Esophagus squamous epithelium (tissue), 5 donors: ENCODE measurements at places on chromosomes 7 and 10. TPM values are rescaled to one million over a fixed set of nuclear protein-coding genes. Genes with fewer than 3 reads are reported as not detected.

The SPOCK2 gene
- 6.1 TPM for total RNA-seq

DNA sequence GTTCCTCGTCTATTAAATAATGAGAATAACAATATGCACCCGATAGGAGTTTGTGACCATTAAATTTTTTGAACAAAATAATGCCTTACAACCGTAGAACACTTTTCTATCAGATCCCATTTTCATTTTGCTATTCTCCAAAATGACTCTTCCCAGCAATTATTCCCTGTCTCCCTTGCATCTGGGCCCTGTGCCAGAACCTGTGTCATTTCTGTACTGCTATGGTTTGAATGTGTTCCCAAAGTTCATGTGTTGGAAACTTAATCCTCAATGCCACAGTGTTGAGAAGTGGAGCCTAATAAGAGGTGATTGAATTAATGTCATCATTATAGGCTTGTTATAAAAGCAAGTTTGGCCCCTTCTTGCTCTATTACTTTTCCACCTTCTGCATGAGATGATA lies 33.2 kb upstream of the SMNDC1 start:
- DNase-seq: no peak
- no peak overlapping the region for H3K4me3 ChIP-seq
- peaks cover 11% of the 10 kb centered on the region for H3K4me1 ChIP-seq
- no peaks in the 10 kb centered on the region for H3K36me3 ChIP-seq
- no peak overlapping the region for H3K27ac ChIP-seq

The ANK3 gene
- 23.1 TPM for total RNA-seq

GRCh38 chr7:36784991-36785940 lies 61.0 kb upstream of the AOAH start:
- H3K27ac ChIP-seq: peak overlapping the region; percentile 63
- no peaks in the 10 kb centered on the region for H3K27me3 ChIP-seq
- H3K4me1 ChIP-seq: peaks cover 22% of the 10 kb centered on the region

The TLL2 gene
- total RNA-seq: not detected

The BAMBI gene
- 3.3 TPM for total RNA-seq

- no peak overlapping the region for H3K4me3 ChIP-seq
- H3K4me1 ChIP-seq: no peaks in the 10 kb centered on the region
- no peaks in the 10 kb centered on the region for H3K36me3 ChIP-seq
- no peak overlapping the region for H3K27ac ChIP-seq
- H3K27me3 ChIP-seq: no peaks in the 10 kb centered on the region
These were observed 300.0 kb upstream of the SP8 start for GRCh38 chr7:21086688-21087087.

DNA sequence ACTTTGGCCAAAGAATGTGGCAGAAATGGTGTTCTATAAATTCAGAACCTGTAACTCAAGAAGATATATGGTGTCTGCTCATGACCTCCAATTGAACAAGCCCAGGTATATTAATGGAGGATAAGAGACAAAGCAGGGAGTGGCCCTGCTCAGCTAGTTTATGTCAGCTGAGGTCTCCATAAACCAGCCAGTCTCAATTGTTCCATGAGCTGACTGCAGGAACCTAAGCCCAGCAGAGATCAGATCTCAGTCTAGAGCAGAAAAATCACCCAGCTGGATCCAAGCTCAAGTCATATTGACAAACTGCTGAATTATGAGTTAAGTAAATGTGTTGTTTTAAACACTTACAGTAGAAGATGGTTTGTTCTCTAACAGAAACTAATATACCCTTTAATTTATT lies 105.5 kb upstream of the SGCE start:
- H3K4me3 ChIP-seq: no peak overlapping the region
- no peak for DNase-seq
- no peaks in the 10 kb centered on the region for H3K27me3 ChIP-seq
- H3K4me1 ChIP-seq: no peaks in the 10 kb centered on the region
- no peak overlapping the region for H3K27ac ChIP-seq

GRCh38 chr7:26618898-26619297 lies 245.5 kb downstream of the SKAP2 start:
- H3K4me3 ChIP-seq: no peak overlapping the region
- no peak overlapping the region for H3K27ac ChIP-seq

DNA sequence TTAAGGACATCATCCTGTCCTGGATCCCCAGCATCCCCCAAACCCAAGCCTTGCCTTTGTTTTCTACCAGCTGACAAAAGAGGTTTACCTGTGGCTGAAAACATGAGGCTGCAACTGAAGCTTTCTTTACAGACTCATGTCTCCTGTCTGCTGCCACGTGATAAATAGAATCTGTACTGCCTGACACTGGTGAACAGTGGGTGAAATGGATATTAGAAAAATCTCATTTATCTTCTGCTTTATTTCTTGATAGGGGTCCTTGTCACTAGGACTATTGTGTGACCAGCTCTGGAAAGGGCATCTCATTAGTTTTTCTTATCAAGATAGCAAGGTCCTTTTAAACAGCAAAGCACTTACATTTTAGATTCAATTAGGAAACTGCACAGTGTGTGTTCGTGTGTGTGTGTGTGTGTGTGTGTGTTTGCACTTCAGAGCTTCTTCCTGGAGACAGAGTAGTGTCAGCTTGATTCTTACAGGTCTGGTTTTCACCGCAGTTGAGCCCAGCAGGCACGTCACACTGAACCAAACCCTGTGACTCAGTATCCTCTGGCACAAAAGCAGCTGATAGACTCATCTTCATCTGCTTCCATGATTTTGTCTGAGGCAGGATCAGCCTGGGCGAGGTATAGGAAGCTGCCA lies 373.5 kb upstream of the CELF2 start:
- H3K4me3 ChIP-seq: no peak overlapping the region
- DNase-seq: no peak
- no peaks in the 10 kb centered on the region for H3K27me3 ChIP-seq
- H3K36me3 ChIP-seq: no peaks in the 10 kb centered on the region

The ZNF488 gene
- total RNA-seq: 1.4 TPM

DNA sequence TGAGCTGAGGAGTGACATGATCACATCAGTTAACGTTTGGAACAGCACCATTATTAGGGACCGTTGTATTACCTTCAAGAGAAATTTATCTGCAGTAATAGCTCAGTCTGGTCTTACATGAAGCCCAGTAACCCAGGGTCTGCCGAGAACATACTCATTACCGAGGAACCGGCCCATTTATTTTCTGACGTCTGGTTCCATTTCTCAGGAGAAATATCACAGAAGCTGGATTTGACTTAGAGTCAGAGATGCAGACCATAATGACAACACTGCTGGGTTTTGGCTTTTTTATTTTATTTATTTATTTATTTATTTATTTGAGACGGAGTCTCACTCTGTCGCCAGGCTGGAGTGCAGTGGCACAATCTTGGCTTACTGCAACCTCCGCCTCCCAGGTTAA lies 163.1 kb downstream of the CCDC3 start:
- no peaks in the 10 kb centered on the region for H3K36me3 ChIP-seq
- no peaks in the 10 kb centered on the region for H3K27me3 ChIP-seq
- H3K4me1 ChIP-seq: no peaks in the 10 kb centered on the region
- H3K27ac ChIP-seq: no peak overlapping the region

The ANLN gene
- 16.6 TPM for total RNA-seq

- no peak overlapping the region for H3K4me3 ChIP-seq
- peak overlapping the region; percentile 67 for H3K27ac ChIP-seq
- no peaks in the 10 kb centered on the region for H3K36me3 ChIP-seq
- peak; percentile 34 for DNase-seq
These were observed 95.5 kb downstream of the MAP3K8 start for GRCh38 chr10:30529373-30529998.

- H3K4me1 ChIP-seq: peaks cover 30% of the 10 kb centered on the region
- no peak overlapping the region for H3K27ac ChIP-seq
- DNase-seq: no peak
- H3K27me3 ChIP-seq: no peaks in the 10 kb centered on the region
These were observed 95.5 kb downstream of the LHPP start for GRCh38 chr10:124557167-124557566.

The CEP55 gene
- total RNA-seq: 21.2 TPM

The ODAD2 gene
- total RNA-seq: 0.19 TPM

DNA sequence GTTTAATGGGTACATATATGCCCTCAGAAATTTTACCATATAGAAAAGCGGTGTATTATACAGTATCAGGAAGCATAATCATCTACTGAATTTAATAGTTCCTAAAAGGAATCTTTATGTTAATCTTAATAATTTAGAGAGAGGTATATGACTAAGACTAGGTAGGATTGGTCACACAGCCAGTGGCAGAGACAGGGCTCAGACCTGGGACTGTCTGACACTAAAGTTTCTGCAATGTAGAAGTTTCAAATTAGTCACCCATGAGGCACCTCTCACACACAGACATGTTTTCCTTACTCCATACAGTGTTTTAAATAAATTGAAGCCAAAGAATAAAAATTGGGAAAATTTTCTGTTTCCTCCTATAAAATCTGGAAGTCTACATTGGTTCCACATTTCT lies 72.8 kb upstream of the ADRA2A start:
- H3K4me3 ChIP-seq: no peak overlapping the region
- H3K4me1 ChIP-seq: peaks cover 28% of the 10 kb centered on the region
- H3K27ac ChIP-seq: no peak overlapping the region
- H3K36me3 ChIP-seq: no peaks in the 10 kb centered on the region

DNA sequence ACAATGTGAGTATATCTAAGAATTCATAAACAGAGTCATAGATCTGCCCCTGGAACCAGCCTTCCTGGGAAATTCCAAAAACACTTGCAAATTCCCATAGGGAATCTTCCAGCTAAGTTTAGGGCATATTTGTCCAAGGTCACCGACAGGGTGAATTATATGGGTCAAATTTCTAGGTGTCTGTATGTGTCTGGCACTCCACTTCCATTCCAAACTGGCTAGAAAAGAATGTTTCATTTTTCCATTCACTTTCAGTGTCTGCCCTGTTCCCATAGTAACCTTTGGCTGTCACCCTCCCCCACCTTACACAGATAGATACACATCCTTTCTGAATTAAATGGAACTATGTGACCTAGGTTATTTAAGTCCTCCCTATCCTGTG lies 230.9 kb downstream of the CREB5 start:
- H3K4me1 ChIP-seq: no peaks in the 10 kb centered on the region
- no peak for DNase-seq
- no peaks in the 10 kb centered on the region for H3K27me3 ChIP-seq
- no peak overlapping the region for H3K27ac ChIP-seq
- no peaks in the 10 kb centered on the region for H3K36me3 ChIP-seq
- H3K4me3 ChIP-seq: no peak overlapping the region

DNA sequence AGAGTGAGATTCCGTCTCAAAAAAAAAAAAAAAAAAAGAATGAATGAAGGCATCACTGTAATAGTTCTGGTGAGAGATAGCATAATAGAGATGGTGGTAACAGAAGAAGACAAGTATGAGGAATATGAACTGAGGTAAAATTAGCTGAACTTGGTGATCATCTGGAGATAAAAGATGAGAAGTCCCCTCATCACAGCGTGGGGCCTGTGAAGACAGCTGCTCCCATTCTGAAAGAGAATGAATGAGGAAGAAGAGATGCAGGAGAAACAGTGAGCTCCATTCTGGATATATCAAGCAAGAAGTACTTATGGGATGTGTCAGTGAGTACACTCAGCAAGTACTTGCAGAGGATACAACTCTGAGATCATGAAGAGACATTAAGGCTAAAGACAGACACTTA lies 28.7 kb downstream of the ARMH3 start:
- no peaks in the 10 kb centered on the region for H3K27me3 ChIP-seq
- no peaks in the 10 kb centered on the region for H3K4me1 ChIP-seq
- H3K36me3 ChIP-seq: peaks cover 32% of the 10 kb centered on the region
- DNase-seq: no peak

DNA sequence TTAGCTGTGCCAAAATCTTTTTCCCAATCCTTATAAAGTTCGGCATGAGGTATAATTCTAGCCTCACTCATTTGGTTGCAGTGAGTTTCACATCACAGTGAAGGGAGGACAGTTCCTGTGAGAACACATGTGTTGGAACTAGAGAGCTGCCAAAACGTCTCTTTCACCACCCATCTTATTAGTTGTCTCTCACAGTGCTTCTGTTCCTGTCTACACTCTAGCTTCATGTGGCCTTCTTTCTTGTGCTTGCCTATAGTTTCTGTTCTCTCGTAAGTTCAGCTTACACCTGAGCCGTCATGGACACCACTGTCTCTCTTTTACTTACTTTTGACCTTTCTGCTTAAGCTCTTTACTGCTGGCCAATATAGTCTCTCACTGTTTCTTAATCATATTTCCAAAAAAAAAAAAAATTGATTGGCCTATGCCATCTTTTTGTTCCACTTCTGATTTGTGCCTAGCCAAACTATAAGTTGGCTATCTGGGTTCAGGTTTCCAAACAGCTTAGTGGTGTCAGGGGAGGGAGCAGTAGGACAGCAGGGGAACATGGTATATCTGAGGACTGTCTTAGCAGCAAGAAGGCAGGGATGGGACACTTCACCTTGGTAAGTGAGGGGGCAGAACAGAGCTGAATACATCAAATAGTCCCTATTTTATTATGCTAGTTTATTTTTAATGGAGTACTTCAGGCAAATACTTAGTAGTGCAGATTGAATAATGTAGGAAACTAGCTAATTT lies 38.0 kb downstream of the ZNRF2 start:
- H3K36me3 ChIP-seq: no peaks in the 10 kb centered on the region
- H3K27me3 ChIP-seq: no peaks in the 10 kb centered on the region
- H3K4me3 ChIP-seq: peak overlapping the region; percentile 44
- peak overlapping the region; percentile 69 for H3K27ac ChIP-seq

GRCh38 chr7:30938435-30939316 lies 25.1 kb upstream of the GHRHR start:
- no peaks in the 10 kb centered on the region for H3K36me3 ChIP-seq
- DNase-seq: no peak
- H3K27me3 ChIP-seq: no peaks in the 10 kb centered on the region
- H3K4me1 ChIP-seq: no peaks in the 10 kb centered on the region

GRCh38 chr10:78514459-78514858 lies 480.8 kb downstream of the RPS24 start:
- no peak overlapping the region for H3K4me3 ChIP-seq
- H3K4me1 ChIP-seq: peaks cover 11% of the 10 kb centered on the region
- DNase-seq: no peak
- no peaks in the 10 kb centered on the region for H3K27me3 ChIP-seq
- H3K36me3 ChIP-seq: no peaks in the 10 kb centered on the region
- H3K27ac ChIP-seq: no peak overlapping the region

- H3K27me3 ChIP-seq: no peaks in the 10 kb centered on the region
- no peak overlapping the region for H3K27ac ChIP-seq
- H3K36me3 ChIP-seq: no peaks in the 10 kb centered on the region
These were observed 46.0 kb upstream of the OPTN start for GRCh38 chr10:13053794-13054462.

- peaks cover 34% of the 10 kb centered on the region for H3K27me3 ChIP-seq
- no peaks in the 10 kb centered on the region for H3K36me3 ChIP-seq
- DNase-seq: no peak
- H3K4me3 ChIP-seq: peak overlapping the region; percentile 29
- H3K4me1 ChIP-seq: peaks cover 11% of the 10 kb centered on the region
- no peak overlapping the region for H3K27ac ChIP-seq
These were observed 1.3 kb downstream of the SPRN start for GRCh38 chr10:133422807-133423771.

- H3K4me3 ChIP-seq: no peak overlapping the region
- no peak overlapping the region for H3K27ac ChIP-seq
- no peaks in the 10 kb centered on the region for H3K27me3 ChIP-seq
- no peak for DNase-seq
These were observed 17.1 kb upstream of the LIPF start for GRCh38 chr10:88647061-88647615.
